SK-N-SH (cell line): ENCODE measurements at places on chromosomes 12 and 14.

- no peak for DNase-seq
Observed at GRCh38 chr12:111349101-111349747, 19.7 kb downstream of the PHETA1 start.

DNA sequence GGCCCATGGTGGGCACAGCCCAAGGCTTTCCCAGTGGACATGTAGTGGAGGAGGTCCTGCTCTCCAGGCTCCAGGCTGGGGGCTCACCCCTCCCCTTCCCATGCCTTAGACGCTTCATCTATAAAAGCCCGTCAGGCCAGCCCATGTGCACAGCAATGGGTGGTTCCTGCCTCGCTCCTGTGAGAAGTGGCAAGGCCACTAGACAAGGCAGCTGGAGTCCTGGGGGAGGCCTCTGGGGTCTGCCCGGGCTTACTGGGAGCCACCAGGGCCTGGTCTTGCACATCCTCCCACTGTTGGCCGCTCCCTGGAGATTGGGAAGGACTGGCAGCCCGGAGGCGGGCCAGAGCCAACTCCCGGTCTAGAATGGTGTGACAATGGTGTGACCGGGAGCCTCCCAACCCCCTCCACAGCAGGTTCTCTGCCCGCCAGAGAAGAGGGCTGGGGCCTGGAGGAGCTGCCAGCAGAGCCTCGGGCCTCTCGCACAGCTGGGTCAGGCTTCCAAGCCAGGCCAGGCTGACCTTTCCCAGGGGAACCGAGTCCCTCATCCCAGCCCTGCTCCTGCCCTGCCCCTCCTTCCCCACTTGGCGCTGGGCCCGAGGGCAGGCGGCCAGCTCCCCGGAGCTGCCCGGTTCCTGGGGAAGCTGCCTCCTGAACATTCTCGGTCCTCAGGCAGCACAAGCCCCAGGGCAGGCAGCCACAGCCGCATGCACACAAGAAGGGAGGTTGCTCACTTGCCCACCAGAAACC, 97.9 kb downstream of the RFLNA start:
- peak; percentile 92 for DNase-seq

DNA sequence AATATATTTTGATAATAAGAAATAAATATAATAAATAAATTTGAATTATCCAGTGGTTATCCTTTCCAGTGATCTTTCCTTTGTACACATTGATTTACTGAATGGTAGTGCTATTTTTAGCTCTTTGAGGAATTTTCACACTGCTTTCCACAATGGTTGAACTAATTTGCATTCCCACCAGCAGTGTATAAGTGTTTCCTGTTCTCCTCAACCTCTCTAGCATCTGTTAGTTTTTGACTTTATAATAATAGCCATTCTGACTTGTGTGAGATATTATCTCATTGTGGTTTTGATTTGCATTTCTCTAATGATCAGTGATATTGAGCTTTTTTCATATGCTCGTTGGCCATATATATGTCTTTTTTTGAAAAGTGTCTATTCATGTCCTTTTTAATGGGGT, 333.7 kb downstream of the RAD51B start:
- no peak for DNase-seq

DNA sequence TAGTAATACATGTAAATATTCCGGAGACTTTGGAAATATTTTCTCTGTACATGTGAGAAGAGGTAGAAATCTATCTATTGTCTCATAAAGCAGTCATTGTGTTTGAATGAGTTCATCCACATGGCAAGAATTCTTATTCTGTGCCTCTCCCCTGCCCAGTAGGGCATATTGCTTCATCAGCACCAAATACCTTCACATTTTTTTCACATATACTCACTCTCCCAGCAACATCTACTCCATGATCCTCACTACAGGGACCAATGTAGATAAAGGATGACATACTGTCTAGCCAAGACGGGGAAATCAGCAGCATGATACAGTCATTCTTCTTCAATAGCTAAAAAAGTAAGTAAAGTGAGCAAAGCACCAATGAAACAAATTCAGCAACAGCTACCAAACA, 1.3 kb upstream of the TAS2R14 start:
- DNase-seq: no peak

DNA sequence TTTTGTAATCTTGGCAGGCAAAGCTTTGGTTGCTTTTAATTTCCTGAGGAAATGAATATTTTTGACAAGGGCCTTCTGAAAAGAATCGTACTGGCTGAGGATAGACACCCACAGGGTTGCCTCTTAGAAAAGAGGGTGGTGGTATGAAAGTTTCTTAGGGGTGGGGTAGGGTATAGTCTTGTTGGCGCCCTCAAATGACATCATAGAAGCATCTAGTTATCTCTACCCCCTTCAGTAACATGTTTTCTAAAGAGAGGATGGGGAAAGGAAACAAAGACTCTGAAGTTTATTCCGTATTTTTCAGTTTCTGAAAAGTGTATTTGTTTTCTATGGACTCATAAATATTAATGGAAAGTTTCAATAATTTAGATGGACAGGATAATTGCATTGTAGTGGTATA, 13.7 kb downstream of the PRKCH start:
- DNase-seq: no peak

- DNase-seq: no peak
Observed at GRCh38 chr14:68461086-68461485, 331.8 kb downstream of the ZFP36L1 start.

DNA sequence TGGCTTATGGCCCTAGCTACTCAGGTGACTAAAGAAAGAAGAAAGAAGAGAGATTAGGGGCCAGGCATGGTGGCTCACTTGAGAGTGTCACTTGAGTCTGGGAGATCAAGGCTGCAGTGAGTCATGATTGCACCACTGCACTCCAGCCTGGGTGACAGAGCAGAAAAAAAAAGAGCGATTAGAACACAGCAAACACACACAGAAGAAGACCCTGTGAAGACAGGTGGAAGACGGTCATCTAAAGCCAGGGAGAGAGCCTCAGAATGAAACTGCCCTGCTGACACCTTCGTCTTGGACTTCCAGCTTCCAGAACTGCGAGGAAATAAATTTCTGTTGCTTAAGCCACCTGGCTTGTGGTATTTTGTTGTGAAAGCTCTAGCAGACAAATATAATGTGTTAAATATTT, 17.5 kb upstream of the PPP1CC start:
- no peak for DNase-seq
